ENCODE measurements at places on chromosomes 2 and 18.

DNA sequence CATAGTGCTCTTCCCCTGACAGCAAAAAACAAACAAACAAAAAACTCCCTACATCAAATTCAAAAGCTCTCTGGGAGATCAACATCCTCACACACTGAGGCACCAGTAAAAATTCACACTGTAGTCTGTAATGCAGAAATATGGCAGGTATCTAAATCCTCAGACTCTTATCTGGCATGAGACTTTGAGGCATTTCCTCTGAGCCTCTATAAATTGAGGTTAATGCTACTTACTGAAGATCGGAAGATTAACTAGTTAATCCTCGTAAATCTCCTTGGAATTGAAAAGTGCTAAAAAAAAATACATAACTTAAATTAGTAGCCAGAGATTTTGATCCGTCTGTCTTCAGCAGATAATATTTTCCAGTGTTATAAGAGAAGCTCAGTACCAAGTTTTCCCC lies 65.0 kb downstream of the AP1S3 start:
- no peak for DNase-seq

GRCh38 chr2:136136931-136137330 lies 19.0 kb upstream of the CXCR4 start:
- DNase-seq: no peak

GRCh38 chr2:47561371-47561770 lies 158.4 kb downstream of the MSH2 start:
- no peak for DNase-seq

DNA sequence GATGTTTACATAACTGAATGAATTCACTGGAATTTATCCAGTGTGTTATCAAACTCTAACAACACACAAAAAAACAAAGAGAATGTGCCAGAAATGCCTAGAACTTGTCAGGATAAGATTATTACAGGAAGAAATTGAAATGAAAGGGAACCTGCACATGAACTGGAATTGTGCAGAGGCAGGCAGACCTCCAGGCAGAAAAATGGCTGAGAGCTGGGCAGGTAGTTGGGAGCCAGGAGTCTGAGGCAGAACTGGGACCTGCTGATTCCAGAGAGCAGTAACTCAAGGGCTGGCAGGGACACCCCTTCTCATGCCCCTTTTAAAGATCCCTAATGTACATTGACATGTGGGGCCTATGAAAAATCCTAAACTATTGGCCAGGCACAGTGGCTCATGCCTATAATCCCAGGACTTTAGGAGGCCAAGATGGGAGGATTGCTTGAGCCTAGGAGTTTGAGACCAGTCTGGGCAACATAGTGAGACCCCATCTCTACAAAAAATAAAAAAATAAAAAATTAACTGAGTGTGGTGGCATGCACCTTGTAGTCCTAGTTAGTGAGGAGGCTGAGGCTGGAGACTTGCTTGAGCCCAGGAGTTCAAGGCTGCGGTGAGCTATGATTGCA lies 674 bp upstream of the SP110 start:
- no peak for DNase-seq

- DNase-seq: no peak
Measured at GRCh38 chr2:207224791-207225482, 59.2 kb upstream of the KLF7 start.

DNA sequence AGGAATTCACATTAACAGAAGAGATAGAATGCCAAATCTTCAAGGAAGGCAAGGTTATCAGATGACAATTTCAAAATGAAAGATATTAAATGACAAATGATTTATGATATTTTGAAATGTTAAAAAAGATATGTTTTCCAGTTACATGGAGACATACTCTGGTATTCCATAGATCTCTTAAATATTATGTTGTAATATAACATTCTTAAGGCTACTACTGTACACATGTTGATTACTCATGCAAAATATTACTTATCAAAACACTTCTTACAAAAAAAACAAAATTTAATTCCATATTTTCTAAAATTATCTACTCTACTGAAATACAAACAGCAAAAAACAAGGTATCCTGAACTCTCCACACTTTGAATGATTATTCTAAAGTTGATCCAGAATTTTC lies 22.9 kb downstream of the RTTN start:
- no peak for DNase-seq

- no peak for DNase-seq
Measured at GRCh38 chr2:27086724-27087593, at the start of gene KHK. Gene KHK, plus strand, starts transcription at chr2:27086772. Its CDS starts 488 bp downstream, at chr2:27087260.

GRCh38 chr2:188969236-188969635 lies 4.9 kb upstream of the COL3A1 start:
- DNase-seq: no peak

- DNase-seq: no peak
Measured at GRCh38 chr2:19000776-19001175, 357.6 kb downstream of the OSR1 start.
